ENCODE measurements at places on chromosomes 7 and 10.

GRCh38 chr10:9294132-9294663 lies 1239.7 kb downstream of the GATA3 start:
- no peaks in the 10 kb centered on the region for H3K27me3 ChIP-seq
- no peaks in the 10 kb centered on the region for H3K36me3 ChIP-seq
- H3K4me1 ChIP-seq = no peaks in the 10 kb centered on the region
- H3K27ac ChIP-seq = no peak overlapping the region
- H3K4me3 ChIP-seq = no peak overlapping the region

GRCh38 chr10:90148116-90148855 lies 446.9 kb downstream of the KIF20B start:
- peak; percentile 48 for DNase-seq
- H3K27ac ChIP-seq = no peak overlapping the region
- no peak overlapping the region for H3K4me3 ChIP-seq

GRCh38 chr10:6978187-6978627 lies 398.1 kb upstream of the PRKCQ start:
- DNase-seq = no peak
- no peaks in the 10 kb centered on the region for H3K27me3 ChIP-seq
- H3K36me3 ChIP-seq = no peaks in the 10 kb centered on the region

GRCh38 chr10:4748491-4749270 lies 77.3 kb upstream of the AKR1E2 start:
- no peak for DNase-seq
- H3K4me3 ChIP-seq = no peak overlapping the region
- H3K4me1 ChIP-seq = no peaks in the 10 kb centered on the region
- no peak overlapping the region for H3K27ac ChIP-seq

- H3K27ac ChIP-seq = no peak overlapping the region
- no peaks in the 10 kb centered on the region for H3K4me1 ChIP-seq
- DNase-seq = no peak
- H3K36me3 ChIP-seq = no peaks in the 10 kb centered on the region
- peaks cover 2% of the 10 kb centered on the region for H3K27me3 ChIP-seq
Measured at GRCh38 chr10:76136961-76137360, 705.5 kb downstream of the LRMDA start.
